A172 (cell line): ENCODE measurements at places on chromosomes 2 and 18.
A peak's percentile ranks its signal among the peaks of the same experiment; 100 is the strongest.

DNA sequence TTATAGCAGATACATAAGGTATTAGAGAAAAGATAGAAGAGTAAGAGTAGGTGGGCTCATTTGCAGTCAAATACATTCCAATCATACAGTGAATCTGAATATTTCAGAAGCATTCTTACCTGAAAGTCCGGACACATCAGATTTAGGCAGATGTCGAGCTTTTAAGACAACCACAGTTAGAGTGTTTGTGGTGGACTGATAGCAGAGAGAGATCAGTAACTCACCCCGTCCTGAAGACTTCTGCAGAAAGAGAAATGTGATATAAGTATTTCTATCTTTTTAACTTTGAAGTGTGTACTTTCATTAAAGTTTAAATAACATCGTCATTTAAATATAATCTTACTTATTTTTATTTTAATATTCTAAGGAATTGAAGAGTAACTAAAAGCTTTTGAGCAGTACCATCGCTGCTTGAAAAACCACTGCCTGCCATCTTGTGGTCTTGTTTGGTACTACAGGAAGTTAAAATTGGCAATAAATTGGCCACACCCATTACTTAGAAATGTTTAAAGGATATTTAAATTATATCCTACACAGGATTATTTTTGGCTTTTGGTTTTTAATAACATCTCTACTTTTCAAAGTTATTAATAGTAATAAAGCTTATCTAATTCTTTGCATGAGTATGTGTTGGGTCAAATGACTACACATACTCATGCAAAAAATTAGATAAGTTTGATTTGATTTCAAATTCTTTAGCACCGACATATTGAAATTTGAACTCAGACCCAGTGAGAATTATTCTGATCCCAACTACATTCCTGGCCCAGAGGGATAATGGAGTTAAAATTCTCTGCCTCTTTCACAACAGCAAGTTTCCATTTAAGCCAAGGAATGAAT, 5.5 kb downstream of the SYT4 start:
- DNase-seq: no peak

DNA sequence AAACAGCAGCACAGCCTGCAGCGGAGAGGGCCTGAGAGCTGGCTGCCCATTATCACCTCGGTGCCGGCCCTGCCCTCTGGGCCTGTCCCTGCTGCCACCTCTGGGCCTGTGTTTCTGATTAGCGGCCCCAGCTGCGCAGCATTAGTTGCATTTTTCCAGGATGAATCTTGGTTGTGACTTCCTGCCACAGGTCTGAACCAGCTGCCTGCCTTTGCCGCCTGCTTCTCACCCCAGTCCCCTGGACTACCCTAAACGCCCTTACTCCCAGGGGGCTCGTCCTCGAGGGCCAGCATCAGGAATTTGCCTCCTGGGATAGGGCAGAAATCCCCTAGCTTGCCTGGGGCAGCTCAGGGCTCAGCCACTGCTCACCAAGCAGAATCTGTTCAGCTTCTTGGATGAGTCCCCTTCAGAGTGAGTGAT, 342.8 kb downstream of the DYSF start:
- peak; percentile 89 for DNase-seq

DNA sequence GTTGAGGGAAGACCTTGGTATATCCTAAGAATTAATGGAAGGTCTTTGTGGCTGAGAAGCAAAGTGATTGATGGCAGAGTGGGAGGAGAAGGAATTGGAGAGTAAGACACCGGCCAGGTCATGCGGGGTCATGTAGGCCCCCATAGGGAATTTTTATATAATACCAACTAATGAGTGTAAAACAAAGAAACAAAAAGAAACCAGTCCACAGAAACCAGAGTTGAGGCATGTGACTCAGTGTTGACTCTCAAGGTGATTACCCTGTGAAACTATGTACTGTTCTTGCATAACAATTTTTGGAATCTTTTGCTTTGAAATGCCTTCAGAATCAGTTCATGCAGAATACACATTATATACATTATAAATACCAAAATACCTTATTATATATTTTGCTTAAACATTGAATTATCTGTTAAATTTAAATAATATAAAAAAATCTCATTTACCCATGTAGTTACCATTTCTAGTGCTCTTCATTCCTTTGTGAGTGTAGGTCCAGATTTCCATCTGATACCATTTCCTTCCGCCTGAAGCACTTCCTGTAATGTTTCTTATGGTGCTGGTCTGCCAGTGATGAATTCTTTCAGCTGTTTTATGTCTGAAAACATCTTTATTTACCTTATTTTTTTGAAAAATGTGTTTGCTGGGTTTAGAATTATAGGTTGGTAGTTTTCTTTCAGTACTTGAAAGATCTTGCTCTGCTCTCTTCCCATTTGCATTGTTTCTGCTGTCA, 8.6 kb downstream of the CLIP4 start:
- peak; percentile 91 for DNase-seq

- DNase-seq: no peak
These were observed 34.2 kb upstream of the CAB39 start for GRCh38 chr2:230678451-230678850.

DNA sequence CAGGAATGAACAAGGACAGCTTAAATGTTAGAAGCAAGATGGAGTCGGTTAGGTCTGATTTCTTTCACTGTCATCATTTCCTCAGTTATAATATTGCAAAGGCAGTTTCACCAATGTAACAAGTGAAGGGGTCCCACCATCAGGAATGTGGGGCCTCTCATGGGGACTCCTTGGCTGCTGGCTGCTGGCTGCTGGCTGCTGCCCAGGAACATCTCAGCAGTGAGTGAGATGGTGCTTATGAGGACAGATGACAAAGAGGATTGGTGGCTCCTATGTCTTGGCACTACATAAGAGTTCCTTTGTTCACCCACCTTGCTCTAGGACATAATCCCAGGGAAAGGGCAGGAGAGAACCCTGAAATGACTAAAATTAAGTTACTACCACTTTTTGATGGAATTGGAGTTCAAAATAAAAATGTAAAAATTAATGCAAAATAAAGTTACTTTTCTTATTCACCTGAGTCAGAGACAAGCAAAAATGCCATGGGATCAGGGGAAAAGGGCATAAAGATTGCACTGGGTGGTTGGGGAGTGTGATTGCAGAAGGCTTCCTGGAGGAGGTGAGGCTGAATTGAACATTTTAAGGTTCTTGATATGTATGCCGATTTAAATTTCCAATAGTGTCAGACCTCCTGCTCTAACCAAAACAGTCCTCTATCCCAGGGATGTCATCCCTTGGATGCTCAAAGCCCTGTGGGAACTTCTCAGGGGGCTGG, 23.4 kb downstream of the TMEM177 start:
- no peak for DNase-seq

- DNase-seq: peak; percentile 83
These were observed 176.7 kb downstream of the GLI2 start for GRCh38 chr2:120912101-120912985.
